ENCODE measurements at places on chromosomes 16 and 17.

- DNase-seq, result no peak
These were observed 32.4 kb downstream of the SNX11 start for GRCh38 chr17:48139944-48140343.

- DNase-seq, result no peak
These were observed 1.9 kb downstream of the EVPLL start for GRCh38 chr17:18379246-18380146.

DNA sequence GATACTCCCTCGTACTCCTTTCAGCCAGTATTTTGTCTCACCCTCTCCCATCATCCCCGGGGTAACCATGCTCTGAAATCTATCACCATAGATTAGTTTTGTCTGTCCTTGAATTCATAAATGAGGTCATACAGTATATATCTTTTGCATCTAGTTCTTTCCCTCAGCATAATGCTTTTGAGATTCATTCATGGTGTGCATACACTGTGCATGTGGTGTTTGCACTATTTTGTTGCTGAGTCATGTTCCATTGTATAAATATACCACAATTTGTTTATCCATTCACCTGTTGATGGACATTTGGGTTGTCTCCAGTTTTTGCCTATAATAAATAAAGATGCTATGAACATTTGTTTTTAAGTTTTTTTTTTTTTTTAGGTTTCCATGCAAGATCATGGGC lies 34.2 kb upstream of the NLRP1 start:
- DNase-seq, result no peak

GRCh38 chr17:4548061-4548461 lies 7.1 kb downstream of the MYBBP1A start:
- DNase-seq, result no peak

DNA sequence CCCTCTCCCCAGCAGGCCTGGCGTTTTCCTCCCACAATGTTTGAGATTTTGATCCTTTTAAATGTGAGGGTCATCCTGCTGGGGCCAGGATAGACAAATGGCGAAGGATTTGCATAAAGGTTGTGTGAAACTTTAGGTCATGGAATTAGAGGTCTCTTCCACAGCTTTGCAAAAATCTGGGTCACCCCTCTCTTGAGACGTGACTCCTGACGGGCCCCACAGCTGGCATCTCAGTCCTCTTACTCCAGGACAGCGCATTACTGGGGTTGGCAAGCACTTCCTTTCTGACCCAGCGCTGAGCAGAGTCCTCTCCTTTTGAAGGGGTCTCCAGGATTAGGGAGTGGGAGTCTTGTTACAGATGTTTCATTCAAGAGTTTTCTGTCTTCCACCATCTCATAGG lies 7.4 kb downstream of the ZNF629 start:
- DNase-seq, result no peak

- DNase-seq, result no peak
These were observed 45.0 kb downstream of the DYNLRB2 start for GRCh38 chr16:80585764-80586163.

GRCh38 chr17:63634163-63634562 lies 11.9 kb downstream of the MAP3K3 start:
- no peak for DNase-seq

DNA sequence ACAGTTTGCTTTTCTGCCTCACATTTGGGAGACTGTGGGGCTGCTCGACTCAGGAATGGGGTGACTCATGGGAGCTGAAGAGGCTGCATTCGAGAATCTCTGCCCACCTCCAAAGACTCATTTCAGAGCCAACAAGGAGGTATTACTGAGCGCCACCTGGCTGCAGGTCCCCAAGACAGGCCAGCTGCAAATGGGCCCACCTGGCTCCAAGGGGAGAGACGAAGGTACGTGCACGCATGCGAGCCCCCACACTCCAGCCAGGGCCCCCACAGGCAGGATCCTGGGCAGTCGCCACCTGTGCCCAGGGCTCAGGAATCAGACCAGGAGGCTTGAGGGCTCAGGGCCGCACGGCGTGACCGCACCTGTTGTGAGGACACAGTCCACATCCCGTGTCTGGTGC lies 6.0 kb downstream of the HAGHL start:
- DNase-seq, result no peak

- no peak for DNase-seq
These were observed 75.9 kb upstream of the TNRC6C start for GRCh38 chr17:77882481-77883212.

GRCh38 chr16:68972013-68972412 lies 128.7 kb downstream of the TANGO6 start:
- no peak for DNase-seq

DNA sequence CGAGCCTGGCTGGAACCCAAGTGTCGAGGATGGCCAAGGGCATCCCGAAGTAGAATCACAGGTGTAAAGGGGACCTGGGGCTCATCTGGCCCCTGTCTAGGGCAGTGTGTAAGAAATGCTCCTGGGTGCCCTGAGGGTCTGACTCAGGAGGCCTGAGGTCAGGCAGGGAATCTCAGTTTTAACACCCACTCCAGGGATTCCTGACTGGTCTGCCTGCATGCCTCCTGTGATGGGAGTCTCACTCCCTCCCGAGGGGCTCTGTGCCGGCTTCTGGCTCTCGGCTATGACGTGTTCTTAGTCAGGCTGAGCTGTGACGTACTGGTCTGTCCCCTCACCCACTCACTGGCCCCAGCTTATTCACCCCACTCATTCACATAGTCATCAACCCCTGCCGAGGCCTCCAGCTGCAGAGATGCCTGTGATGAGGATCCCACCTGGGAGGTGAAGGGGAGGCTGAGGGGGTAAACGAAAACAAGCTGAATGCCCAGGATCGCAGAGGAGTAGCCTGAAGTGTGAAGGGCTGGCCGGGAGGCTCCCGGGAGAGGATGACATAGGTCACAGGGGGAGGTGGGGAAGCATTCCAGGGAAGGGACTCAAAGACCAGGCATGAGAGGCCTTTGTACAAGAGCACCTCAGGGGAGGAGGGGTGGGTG lies 23.8 kb downstream of the FAM83G start:
- peak; percentile 67 for DNase-seq

- DNase-seq, result peak; percentile 60
These were observed 231.5 kb downstream of the MRTFB start for GRCh38 chr16:14302399-14303181.

DNA sequence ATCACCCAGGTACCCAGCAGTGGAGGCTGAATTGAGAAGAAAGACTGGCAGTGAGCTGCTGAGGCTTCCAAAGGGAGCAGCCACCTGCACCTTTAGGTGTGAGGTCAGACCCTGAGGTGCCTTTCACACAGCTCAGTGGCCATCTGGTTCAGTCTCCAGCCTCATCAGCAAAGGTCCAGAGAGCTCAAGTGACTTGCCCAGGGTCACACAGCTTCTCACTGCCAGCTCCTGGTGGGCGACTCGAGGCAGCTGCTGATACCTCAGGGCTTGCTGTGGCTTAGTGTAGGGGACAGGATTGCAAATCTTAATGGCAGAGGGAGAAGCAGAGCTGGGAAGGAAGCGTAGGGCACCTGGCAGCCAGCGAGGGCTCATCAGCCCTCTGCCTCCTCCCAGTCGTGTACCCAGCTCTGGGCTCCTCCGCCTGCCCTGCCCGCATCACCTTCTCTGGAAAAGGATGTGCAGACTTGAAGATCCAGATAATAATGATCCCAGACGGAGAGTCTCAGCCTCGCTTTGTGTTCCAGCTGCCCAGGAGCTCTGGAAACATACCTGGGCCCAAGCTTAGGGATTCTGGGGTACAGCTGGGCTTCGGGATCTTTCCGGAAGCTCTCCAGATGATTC lies 165.3 kb upstream of the GSE1 start:
- DNase-seq, result no peak

- DNase-seq, result no peak
These were observed 139.1 kb upstream of the FOXF1 start for GRCh38 chr16:86371083-86371803.

- DNase-seq, result no peak
These were observed 106.8 kb upstream of the SEC14L1 start for GRCh38 chr17:77033892-77034404.

GRCh38 chr17:40436636-40437035 lies 6.6 kb upstream of the IGFBP4 start:
- DNase-seq, result no peak

- DNase-seq, result no peak
These were observed 1.4 kb upstream of the RHOT2 start for GRCh38 chr16:666572-666971.

GRCh38 chr17:55659661-55660060 lies 63.0 kb downstream of the TMEM100 start:
- no peak for DNase-seq

DNA sequence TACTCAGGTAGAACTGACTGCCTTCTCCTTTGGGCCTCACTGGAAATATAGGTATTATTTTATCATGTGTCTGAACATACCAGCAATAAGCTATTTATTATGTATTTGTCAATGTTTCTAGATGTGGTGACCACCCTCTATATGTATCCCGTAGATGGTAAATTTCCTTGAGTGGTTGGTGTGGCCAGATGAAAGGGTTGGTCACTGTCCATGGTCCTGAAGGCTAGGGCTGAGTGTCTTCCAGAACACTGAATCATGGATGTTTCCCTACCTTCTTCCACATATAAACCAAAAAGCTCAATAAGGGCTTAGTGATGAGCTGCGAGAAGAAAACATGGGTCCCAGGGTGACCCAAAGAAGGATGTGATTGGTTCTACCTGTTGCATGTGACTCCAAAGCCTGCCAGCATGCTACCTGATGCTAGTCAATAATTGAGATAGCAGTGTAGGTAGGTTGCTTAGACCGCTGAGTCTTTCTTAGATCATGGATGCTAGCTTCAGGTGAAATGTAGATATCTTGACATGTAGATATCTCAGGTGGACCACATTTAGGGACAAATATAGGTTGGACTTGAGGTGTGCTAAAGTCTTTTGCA lies 150.3 kb downstream of the ASIC2 start:
- DNase-seq, result peak; percentile 41

DNA sequence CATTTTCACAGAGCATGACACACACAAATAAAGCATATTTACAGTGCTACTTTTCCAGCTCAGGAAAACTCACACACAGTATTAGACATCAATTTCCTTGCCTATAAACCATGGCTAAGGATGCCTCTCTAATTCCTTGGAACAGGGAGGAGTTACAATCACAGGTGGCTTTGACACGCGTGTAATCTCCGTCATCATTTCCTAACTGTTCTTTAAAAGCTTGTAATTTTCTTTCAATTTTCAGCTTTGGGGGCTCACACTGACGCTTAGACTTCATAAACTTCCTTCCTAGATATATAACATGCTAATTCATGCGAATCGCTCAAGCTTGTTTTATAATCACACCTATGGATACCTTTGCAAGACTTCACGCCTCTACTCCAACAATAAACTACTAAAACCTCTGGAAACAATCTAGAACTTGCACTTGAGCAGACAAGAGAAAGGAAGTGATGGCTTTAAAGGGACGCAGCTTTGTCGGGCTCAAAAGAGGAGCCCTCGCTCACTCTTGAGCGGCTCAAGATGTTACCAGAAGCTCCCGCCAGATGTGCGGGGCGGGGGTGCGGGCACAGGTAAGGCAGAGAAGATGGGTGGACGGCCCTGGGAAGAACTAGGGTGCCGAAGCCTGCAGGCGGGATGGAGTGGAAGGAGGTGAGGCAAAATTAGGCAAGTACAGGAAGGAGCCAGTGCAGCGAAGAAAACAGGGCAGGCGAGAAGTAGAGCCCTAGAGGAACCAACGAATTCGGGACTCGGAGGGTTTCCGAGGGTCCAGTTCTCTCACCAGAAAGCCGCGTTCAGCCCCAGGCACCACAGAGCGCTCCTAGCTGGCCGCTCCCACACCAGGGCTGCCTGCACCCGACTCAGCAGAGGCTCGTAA lies 631 bp downstream of the RETREG3 start:
- no peak for DNase-seq

DNA sequence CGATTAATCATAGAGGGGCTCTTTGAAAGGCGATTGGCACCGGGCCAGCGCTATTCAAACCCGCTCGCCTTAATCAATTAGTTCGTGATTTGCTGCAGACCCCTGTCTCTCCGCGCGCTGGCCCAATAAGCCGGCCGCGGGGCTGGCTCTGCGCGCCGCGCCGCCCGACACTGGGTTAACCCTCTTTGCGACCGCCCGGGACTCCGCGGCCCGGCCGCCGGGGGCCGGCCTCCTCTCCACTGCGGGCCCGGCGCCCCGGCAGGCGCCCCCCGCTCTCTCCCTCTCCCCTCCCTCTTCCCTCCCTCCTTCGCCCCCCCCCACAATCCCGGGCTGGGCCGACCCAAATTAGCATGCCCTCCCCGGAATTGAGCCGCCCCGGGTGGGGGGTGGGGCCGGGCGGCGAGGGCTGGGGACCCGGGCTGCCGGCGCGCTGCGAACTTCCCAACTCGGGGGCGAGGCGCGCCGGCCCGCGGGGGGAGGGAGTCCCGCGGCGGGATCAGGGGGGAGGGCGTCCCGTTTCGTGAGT lies 428 bp upstream of the SALL1 start:
- peak; percentile 84 for DNase-seq

DNA sequence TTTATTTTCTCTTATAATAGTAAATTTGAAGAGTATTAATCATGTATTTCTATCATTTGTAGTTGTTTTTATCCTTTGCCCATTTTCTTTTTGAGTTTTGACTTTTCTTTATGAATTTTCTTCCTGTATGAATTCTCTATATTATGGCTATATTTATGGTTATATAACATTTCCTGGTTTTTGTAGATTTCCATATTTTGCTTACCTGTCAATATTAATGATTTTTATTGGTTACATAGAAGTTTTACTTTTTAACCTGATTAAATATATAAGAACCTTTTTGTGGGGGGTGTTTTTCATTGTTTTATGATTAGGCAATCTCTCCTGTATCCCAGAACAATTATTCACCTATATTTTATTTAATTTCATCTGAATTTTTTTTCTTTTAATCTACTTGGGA lies 93.2 kb downstream of the AATF start:
- DNase-seq, result no peak

GRCh38 chr16:3029491-3030221 lies 5.8 kb downstream of the THOC6 start:
- peak; percentile 73 for DNase-seq

DNA sequence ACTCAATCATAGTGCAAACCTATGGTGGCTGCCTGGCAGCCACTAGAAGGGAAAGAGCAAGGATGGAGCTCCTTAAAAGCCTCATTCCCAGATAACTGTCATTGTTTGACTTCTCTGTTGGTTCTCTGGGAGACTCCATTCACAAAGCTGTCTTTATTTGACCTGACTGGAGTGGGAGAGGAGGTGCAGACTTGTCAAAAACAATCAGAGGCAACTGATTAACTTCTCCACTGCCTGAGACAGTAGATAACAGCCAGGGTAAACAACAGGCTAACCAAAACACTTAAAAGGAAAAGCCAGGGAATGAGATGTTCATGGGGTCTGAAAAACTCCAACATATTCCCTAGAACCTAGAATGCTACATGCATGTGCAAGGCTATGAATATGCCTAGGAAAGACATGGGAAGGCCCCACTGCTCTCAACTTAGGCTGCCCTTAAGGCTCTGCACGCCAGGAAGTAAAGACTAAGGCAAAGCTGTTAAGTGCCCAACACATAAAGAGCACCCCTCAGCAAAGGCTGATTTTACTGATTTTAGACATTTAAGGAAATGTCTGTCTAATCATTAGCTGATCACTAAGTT lies 82.0 kb downstream of the TTC19 start:
- DNase-seq, result no peak

- no peak for DNase-seq
These were observed 21.4 kb downstream of the RPTOR start for GRCh38 chr17:80566054-80566400.

Measured in AG08396 (cell line).